Esophagus squamous epithelium (tissue), 5 donors: ENCODE measurements at places on chromosomes 2 and 18.

DNA sequence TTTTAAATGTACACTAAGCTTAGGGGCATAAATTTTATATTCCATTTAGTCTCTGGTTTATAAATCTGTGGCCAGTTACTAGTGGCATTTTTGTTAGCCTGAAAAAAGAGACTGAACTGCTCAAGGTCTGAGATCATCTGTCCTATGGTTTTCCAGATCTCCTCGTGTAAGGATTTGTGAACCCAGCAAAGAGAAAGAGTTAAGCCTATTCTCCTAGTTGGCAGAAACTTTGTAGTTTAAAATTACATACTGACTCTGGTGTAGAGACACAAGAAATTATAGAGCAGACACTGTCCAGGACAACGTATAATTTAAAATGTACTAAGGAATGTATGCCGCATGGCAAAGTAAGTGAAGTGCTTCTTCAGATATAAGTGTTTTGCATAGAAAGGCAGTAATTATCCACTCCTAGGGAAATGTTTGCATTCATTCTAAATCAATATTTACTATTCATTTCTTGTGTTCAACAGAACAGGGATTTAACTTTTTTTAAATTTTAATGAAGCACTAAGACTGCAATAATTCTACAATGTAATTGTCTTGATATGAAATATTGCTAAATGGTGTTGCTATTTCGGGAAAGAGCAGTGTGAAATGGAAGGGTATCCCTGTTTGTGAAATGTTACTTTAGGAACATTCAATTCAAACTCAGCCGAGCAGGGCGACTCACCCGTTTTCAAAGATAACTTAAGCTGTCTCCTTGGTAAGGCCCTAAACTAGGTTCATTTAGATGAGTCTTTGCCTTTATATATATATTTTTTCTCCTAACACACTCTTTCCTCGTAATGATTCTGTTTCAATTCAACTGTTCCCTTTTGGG is 508.4 kb upstream of the ZEB2 start:
- no peak for DNase-seq

DNA sequence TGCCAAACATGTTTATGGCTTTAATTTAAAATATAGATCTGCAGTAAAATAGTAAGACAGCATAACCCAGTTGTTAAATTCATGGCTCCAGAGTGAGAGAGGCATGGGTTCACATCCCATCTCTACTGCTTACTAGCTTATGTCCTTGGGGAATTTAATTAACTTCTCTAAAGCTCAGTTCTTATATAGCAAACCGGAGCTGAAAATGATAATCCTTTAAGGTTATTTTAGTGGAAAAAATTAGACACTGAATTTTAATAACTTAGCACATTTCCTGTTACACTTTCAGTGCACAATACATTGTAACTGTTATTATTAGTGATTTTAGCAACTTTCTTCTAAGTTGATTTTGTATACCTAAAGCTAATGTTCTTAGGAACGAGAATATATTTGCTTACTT is 14.8 kb downstream of the SCN9A start:
- DNase-seq: no peak

DNA sequence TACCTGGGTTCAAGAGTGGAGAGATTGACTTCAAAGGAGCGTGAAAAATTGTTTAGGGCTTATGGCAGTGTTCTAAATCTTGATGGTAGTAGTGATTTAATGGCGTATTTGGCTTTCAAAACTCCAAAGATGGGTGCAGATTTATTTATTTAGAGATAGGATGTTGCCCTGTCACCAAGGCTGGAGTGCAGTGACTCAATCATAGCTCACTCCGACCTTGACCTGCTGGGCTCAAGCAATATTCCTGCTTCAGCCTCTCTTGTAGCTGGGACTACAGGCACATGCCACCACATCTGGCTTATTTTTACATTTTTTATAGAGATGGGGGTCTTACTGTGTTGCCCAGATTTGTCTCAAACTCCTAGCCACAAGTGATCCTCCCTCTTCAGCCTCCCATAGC is 52.5 kb downstream of the FAM117B start:
- DNase-seq: no peak

- no peak for DNase-seq
Observed at GRCh38 chr2:113720167-113720566, 36.3 kb downstream of the SLC35F5 start.

DNA sequence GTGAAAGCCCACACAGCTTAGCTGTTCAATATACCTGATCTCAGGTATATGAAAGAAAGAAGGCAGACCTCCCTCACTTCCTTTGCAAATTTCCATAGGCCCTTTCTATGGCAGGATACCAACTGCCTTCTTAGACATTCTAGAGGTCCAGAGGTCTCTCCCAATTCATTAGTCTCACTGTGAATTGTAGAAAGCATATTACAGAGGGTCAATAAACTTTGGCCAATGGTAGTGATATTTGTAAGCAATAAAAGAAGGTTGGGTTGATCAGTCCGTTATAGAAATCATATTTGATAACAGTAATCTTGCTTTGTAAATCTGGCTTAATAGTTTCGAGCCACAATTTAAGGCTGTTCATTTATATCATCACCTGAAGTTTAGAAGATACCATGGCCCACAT is 50.7 kb upstream of the ATP8B1 start:
- DNase-seq: no peak

GRCh38 chr2:64421201-64421600 is 32.8 kb upstream of the LGALSL start:
- no peak for DNase-seq

DNA sequence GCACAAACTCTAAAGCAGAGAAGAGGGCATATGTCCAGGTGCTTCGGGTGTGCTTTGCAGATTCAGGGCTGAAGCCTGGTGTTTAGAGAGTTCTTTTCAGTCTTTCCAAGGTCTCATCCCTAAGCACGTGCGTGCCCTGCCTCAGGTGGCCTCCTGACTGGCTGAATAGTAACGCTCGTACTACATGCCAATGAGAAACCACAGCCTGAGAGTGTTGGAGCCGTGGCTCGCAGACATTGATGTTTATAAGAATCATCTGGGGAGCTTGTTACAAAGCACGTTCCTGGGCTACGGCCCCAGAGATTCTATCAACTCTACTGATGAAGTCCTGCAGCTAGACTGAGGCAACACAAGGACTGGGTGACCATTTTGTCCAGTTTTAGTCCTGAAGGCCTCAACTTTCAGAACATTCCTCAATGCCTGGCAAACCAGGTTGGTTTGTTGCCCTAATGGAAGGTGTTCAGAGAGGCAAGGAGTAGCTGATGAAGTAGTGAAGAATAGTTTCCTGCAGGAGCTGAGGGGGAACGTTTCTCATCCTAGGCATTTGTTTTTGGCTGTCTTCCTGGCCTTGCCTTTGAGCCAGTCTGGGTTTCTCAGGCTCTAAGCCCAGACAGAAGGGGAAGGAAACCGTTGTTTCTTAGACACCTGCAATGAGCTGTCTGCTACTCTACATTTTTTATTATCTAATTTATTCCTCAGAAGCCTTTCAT is 31.5 kb upstream of the HAAO start:
- no peak for DNase-seq

DNA sequence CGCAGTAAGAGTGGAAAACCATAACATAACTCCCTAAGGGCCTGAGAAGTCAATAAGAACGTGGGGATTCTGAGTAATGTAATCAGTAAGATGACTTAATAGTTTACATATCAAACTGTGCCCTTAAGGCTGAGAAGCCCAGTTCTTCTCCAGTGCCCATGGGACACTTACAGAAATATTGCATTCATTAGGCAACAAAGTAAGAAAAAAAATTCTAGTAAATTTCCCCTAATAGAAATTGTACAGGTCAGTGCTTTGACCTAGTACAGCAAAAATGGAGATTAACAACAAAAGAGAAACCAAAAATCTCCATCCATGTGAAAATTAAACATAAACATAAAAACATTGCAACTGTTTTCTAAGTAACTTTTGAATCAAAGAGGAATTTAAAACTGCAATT is 139.8 kb upstream of the HS6ST1 start:
- no peak for DNase-seq

DNA sequence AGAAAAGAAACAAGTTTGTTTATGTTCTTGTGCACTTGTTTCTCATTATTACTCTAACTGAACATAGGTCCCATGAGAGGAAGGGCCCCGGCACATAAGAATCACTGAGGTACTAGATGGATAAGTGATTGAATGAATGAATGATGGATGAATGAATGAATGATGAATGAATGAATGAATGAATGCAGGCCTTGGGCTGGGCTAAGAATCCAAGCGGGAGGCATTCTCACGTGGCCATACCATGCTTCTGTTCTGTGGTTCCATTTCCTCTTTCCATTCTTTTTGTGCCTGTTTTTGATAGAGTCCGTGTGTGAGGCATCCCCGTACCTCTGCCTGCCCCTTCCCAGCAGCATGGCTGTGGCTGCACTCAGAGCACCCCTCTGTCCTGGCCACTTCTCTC is 94.8 kb downstream of the SH3BP4 start:
- no peak for DNase-seq

DNA sequence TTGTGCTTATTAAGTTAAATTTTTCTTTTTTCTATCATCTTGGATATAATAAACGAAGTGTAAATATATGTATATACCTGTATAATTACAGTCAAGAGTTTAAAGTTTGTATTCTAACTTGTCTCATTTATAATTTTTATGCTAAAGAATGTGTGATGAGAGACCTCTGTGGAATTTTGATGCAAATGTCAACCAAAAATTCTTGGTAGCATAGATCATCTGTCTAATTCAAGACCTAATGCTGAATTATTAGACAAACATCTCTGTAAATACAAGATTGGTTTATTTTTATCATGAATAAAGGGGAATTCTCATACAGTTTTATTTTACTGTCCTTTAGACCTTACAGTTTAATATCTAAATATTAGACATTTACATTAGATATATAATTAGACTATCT is 149.2 kb upstream of the VWC2L start:
- DNase-seq: no peak

DNA sequence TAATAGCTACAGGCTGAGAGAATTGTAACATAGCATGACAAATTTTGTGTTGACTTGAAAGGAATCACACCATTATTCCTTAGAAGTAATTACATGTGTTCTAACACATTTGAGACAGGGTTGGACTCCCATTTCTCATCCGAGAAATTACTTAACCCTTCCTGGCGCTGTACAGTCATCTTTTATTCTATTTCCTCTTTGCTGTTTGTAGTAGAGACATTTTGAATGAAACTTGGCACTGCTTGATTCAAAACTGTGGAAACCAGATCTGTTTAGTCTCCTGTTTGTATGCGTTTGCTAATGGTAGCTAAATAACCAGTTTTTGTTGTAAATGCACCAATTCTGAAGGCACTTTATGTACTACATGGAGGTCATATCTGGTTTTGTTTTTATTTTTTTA is 231.9 kb downstream of the ALPK2 start:
- DNase-seq: no peak

GRCh38 chr2:88451811-88452564 is 505 bp downstream of the FOXI3 start:
- no peak for DNase-seq

- DNase-seq: no peak
Observed at GRCh38 chr2:237296756-237297155, 117.2 kb downstream of the COL6A3 start.

GRCh38 chr2:109410039-109410815 is 203.5 kb downstream of the SEPTIN10 start:
- DNase-seq: no peak

- no peak for DNase-seq
Observed at GRCh38 chr2:33478968-33479731, 2.7 kb downstream of the RASGRP3 start.

DNA sequence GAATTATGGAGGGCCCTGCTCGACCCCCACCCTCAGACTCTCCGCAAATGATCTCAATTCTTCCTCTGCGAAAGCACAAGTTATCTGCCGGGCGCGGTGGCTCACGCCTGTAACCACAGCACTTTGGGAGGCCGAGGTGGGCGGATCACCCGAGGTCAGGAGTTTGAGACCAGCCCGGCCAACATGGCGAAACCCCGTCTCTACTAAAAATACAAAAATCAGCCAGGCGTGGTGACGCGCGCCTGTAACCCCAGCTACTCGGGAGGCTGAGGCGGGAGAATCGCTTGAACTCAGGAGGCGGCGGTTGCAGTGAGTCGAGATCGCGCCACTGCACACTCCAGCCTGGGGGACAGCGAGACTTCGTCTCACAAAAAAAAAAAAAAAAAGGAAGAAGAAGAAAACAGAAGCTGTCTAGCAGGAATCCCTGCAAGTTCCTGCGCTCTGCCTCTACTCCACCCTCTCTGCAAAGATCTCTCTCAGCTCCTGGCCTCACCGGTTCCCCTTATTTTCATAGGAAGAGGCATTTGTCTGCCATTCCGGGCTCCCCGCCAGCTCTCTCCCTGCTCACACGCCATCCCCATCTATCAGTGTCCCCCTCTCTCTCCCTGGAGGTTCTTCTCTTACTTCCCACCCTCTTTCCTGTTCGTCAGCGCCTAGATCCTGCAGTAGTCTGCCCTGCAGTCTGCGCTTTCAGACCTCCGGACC is 13.5 kb upstream of the COLEC12 start:
- DNase-seq: no peak

GRCh38 chr18:46176001-46176400 is 71.8 kb downstream of the HAUS1 start:
- DNase-seq: no peak

GRCh38 chr2:230703514-230703913 is 9.1 kb upstream of the CAB39 start:
- DNase-seq: no peak

DNA sequence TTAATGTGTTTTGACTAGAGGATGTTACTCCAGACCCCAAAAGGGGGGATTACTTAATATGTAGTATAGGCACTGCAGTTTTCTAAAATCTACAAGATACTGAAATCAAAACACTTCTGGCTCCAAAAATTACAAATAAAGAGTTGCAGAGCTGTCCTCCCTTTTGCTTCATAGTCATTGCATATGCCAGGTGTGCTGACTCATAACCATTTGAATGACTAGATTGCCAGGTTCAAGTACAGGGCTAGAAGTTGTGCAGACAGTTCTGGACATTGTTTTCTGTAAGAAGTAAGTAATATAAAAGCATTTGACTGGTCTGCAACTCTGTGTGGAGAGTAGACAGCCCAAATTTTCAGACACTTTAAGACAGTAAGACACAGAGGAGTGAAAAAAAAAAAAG is 6.7 kb downstream of the CWC22 start:
- no peak for DNase-seq

DNA sequence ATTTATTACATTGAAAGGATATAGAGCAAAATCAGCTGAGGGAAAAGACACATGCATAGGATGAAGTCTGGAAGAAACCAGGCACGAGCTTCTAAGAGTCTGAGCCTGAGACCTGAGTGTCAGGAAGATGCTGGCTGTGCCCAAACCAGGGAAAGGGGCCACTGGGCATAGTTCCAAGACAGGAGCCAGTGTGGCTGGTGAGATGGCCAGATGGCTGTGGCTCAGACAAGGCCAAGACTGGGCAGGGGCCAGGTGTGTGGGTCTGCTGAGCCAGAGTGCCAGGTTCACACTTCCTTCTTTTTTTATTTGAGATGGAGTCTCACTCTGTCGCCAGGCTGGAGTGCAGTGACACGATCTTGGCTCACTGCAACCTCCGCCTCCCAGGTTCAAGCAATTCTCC is 95.5 kb upstream of the ATG16L1 start:
- DNase-seq: no peak

GRCh38 chr2:215465256-215465655 is 29.4 kb upstream of the FN1 start:
- no peak for DNase-seq
